ENCODE measurements at places on chromosomes 5 and 9. TPM values are rescaled to one million over a fixed set of nuclear protein-coding genes. Genes with fewer than 3 reads are reported as not detected.
A peak's percentile ranks its signal among the peaks of the same experiment; 100 is the strongest.

Gene C9
- total RNA-seq: 0.74 TPM

Gene FAM221B
- total RNA-seq: 7.2 TPM

Gene TLX3
- not detected for total RNA-seq

DNA sequence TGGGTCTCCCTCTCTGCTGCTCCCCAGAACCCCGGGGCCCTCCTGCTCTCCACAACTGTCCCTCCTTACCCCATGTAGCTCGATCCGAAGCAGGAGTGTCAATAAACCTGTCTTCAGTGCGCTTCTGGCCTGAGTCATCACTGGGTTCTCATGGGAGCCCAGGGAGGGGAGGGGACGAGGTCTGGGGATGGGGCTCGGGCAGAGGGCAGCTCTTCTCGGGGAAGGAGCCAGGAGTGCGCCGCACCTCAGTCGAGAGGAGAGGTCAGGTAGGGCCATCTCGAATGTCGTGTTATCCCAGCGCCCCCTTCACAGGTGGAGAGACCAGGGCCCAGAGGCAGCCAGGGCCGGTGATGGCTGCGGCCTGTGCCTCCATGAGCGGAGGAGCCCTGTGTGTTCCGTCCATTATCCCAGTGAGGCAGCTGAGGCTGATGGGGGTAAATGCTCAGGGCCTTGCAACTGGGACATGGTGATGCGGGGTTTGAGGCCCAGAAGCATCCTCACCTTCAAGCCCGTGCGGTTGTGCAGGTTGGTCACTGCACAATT lies 52.1 kb downstream of the LRSAM1 start:
- no peak for DNase-seq

GRCh38 chr5:88643315-88643714 lies 239.7 kb downstream of the MEF2C start:
- DNase-seq: no peak

DNA sequence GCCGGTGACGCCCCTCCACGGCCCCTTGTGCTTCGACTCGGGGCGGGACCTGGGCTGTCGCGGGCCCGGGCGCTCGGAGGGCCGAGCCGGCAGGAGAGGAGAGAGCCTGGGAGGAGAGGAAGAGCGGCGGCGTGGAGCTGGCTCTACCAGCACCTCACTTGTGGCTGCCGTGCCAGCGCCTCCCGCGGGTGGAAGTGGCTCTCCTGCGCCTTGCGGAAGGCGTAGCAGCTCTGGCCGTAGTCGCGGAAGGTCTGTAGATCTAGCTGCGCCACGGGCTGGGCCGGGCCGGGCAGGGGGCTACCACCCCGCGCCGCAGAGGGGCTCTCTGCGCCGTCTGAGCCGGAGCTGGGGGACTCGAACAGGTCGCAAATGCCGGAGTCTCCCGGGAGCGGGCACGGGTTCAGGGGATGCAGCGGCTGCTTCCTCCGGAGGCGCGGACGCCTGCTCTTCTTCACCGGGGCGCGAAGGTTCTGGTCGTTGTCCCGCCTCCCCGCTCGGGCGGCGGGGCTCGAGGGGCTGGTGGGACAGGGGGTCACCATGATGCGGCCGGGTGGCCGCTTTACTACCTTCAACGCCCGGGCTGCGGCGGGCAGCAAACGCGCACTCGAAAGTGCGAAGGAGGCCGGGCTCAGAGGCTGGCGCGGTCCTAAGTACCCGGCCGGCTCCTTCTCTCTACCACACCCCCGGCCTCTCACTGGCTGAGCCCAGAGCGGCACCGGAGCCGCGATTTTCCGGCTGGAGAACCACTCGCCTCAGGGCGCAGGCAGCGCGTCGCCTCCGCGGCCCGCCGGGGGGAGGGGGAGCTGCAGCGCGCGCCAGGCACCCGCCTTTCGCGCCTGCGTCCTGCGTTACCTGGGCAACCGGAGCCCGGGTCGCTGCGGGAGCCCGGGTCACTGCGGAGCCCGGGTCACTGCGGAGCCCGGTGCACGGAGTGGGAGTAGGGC lies at the start of gene CCNO:
CCNO (minus strand) TSS at position 624 of the 944 bp plus-strand sequence; CDS start at position 539, 85 bp downstream.
- peak; percentile 80 for DNase-seq

DNA sequence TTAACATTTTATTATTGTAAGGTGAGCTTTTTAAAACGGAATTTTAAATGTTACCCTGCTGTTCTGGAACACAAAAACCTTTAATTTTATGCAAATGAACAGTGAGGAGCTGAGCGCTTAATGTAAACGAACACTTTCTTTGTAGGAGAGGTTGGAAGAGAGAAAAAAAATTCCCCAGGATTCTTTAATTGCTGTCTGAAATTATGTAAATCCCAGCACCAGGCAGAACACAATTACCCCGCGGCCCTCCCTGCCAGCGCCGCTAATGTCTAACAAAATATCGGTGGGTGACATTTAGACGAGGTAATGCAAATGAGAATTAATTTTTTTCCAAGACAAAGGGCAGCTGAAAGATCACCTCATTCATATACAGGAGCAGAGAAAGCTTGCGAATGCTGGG lies 143.4 kb upstream of the MVB12B start:
- DNase-seq: no peak

DNA sequence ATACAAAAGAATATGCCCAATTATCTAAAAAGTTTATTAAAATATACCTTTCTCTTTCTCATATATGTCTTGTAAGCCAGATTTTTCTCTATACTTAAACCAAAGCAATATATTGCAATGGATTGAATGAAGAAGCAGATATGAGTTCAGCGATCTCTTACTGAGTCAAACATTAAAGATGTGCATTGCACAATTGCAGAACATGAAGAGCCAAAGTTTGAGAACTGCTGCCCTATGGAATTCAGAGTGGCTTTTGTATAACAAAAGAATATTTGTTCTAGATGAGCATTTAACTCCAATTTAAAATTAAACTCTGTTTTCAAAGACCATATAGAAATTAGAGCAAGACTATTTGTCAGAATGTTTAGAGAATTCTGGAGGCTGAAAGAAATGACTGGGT lies 519.0 kb upstream of the DAB2 start:
- DNase-seq: no peak

DNA sequence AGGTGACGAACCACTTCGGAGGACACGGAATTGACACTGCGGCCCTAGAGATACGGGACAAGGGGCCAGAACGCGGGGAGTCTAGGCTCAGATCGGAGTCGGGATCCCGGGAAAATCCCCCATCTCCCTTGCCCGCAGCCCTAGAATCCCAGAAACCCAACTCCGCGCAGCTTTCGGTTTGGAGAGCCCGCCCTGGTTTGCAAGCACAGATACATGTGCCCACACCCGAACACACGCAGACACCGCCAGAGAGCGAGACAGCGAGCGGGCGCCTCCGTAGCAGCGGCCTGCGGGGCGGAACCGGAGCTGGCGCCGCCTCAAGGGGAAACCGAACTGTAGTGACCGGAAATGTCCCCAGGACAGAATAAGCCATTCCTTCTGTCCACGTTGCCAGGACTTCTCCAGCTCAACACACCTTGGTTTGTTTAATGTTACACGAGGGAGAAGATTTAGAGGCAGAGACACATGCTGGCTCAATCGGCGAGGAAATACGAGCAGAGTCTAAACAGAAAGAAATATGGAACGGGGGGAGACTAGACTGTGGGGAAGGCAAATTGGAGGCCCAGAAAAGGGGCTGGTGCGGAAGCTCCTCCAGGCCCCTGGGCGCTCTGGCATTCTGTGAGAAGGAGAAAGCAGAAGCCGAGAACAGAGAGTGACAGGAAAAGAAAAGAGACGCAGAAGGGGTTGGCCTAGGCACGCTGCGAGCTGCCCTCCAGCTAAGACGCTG lies 2.9 kb upstream of the PAX5 start:
- DNase-seq: peak; percentile 58

DNA sequence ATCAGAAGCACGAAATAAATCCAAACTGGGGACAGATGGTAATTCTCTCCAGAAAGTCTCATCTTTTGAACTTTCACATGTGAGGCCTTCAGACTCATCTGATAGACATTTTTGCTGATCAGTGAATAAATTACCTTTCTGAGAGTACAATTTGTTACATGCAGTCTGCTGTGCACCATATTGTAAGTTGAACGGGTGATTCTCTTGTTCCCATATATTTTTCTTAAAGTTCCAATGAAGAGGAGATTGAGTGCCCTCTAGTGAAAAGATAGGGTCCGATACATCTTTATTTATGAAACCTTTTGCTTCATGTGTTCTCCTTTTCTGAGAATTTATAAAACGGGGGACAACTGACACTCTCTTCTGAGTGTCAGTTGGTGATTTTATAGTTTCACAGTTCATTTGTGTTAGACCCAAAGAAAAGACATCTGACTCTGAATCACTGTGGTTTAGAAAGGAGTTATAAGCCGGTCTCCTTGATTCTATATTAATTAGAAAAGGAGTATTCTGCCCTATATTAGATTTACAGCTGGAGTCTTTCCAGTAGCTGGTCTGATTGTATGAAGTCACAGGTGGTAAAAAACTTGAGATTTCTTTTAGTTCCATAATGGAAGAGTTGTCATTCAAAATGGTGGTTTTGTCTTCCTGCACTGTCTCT lies 30.4 kb downstream of the GNG10 start:
- no peak for DNase-seq

DNA sequence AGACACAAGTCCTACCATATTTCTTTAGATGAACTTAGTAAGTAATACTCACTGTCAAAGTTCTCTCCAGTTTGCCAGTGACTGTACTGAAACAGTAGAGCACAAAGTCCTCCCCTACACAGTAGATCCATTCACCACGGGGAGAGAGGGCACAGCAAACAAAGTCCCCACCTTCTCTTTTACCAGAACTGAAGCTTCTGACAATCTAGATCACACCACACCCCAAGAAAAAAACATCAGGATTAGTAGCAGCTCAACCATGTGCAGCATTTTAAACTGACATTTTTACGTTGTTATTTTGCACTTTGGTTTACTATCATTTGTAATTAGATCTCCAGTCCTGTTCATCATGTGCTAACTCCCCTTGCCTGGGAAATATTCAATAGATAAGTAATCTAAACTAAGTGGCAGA lies 23.0 kb downstream of the DNAJA1 start:
- no peak for DNase-seq

DNA sequence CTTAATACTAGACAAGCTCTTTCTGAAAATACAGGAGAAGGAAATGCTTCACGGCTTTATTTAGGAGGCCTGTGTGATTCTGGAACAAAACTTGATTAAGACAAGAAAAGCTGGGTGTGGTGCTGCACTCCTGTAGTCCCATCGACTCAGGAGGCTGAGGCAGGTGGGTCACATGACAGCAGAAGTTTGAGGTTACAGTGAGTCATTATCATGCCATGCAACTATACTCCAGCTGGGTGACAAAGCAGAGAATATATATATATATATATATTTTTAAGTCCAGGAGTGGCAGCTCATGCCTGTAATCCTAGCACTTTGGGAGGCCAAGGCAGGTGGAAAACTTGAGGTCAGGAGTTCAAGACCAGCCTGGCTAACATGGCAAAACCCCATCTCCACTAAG lies 33.1 kb upstream of the SPIN1 start:
- no peak for DNase-seq

- DNase-seq: no peak
Observed at GRCh38 chr5:40568548-40568947, 111.2 kb upstream of the PTGER4 start.

Measured in testis (tissue), 5 donors.